ENCODE measurements at places on chromosomes 7 and 10. TPM values are rescaled to one million over a fixed set of nuclear protein-coding genes. Genes with fewer than 3 reads are reported as not detected.

The NRCAM gene
- total RNA-seq, result 0.27 TPM

The MAP3K8 gene
- total RNA-seq, result 7.3 TPM

The MRLN gene
- not detected for total RNA-seq

The GOT1 gene
- 516 TPM for total RNA-seq

The NUTM2E gene
- not detected for total RNA-seq

The GIMAP1 gene
- total RNA-seq, result 5.6 TPM

The CLRN3 gene
- total RNA-seq, result not detected

The TDRD1 gene
- 5.8 TPM for total RNA-seq

The CPA2 gene
- not detected for total RNA-seq

The RARRES2 gene
- 24.0 TPM for total RNA-seq

The POLR2J2 gene
- total RNA-seq, result 1.7 TPM

The AKR1E2 gene
- total RNA-seq, result 5.1 TPM

The JAZF1 gene
- total RNA-seq, result 22.1 TPM
